ENCODE measurements at places on chromosomes 3 and 15.

- no peak for DNase-seq
Observed at GRCh38 chr15:71226536-71227455, 111.5 kb downstream of the THSD4 start.

DNA sequence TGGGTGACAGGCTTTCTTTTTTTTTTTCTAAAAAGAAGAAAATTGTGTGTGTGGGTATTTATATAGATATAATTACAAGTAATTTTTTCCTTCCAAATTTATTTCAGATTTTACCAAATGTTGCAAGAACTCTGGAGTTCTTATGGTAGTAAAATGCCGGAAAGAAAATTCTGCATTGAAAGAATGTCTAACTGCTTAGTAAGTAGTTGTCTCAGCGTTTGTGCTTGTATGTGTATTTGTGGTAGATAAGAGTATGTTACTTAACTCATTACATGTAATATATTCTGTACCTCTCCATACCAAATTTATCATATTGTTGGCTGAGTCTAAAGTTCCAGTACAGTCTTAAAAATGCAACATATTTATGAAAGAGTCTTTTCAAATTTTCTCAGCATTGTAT lies 32.3 kb upstream of the ZCWPW2 start:
- no peak for DNase-seq

- DNase-seq = no peak
Observed at GRCh38 chr3:165466856-165467255, 270.7 kb upstream of the SLITRK3 start.

- DNase-seq = no peak
Observed at GRCh38 chr15:58515807-58516206, 84.0 kb downstream of the LIPC start.

GRCh38 chr3:177676947-177677587 lies 479.8 kb upstream of the TBL1XR1 start:
- DNase-seq = no peak

GRCh38 chr3:89436846-89437245 lies 329.4 kb downstream of the EPHA3 start:
- DNase-seq = no peak

GRCh38 chr3:30577788-30578187 lies 28.6 kb upstream of the TGFBR2 start:
- DNase-seq = no peak

DNA sequence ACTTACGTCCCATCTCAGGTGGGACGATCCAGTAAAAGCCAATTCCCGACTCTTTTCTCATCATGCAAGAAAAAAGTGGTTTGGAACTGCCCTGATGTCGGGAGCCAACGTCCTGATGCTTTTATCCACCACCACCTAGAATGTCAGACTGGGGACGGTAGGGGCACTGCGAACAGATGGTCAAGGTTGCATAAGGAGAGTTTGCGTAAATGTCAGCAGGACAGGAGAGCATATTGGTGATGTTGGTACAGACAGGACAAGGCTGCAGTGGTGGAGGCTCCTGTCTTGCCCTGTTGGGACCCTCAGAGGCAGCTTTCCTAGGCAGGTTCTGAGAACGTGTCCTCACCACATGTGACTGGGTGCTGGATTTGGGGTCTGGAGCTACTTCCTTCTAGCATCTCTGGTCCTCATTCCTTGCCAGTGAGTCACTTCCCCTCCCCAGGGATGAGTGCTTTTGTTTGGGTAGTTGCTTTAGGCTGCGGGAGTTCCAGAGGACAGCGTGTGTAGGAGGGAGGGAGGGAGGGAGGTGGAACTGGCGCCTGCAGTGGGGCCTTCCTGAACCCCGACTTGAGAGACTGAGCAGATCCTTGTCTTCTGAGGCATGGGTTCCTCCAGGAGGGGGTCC lies 21.0 kb downstream of the THSD4 start:
- no peak for DNase-seq

DNA sequence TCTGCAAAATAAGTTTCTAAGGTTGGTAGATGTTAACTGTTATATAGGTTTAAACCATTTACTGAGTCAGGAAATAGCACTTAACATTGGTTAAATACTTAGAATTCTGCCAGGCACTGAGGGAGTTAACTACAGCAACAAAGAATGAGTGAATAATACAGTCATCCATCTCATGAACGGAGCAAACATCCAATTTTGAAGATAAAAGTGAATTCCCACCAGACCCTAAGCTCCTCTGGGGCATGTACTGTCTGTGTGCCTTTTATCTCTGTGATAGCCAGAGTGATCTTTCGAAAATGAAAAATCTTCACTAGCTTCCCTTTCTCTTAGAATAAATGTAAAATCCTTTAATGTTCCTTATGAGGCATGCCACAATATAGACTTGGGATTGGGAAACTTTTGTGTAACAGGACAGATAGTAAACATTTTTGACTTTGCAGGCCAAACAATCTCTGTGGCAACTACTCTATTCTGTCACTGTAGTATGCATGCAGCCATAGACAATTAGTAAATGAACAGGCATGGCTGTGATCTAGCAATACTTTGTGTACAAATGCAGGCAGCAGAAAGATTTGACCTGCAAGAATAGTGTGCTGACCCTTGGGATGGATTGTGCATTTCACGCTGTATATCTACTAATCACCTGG lies 294.5 kb upstream of the LMCD1 start:
- DNase-seq = no peak

- DNase-seq = no peak
Observed at GRCh38 chr15:67968966-67969365, 85.1 kb upstream of the PIAS1 start.

Measured in naive thymus-derived CD8-positive, alpha-beta T cell (primary cell).